ENCODE measurements at places on chromosomes 5 and 9.

DNA sequence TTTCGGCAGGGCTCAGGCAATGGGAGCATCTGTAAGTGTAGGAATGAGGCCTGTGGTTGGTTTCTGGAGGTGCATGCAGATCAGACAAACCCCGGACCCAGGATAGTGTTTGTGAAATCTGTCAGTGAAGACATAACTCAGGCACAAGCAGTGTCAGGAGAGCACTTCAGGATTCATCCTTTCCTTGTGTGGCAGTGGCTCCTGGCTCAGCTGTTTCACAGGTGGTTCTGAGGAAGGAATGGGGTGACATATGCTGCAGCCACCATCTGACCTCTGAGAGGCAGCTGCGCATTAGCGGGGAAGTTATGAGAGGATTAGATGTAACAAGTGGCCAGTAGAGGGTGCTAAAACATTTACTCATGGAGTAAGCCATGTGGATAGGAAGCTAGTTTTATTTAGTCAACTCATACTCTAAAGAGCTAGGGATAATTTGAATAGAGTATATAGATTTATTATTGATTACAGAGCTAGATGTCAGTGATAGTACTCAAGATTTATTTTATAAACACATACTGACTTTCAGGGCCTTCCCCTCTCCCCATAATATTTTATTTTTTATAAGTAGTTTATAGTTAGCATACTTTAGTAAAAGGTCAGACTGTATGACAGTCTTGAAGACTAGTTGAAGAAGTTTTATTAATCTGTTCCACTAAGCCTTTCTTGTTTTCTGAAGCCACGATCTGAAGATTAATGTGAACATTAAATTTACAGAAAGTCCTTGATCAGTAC, 28.4 kb downstream of the NNT start:
- DNase-seq: peak; percentile 90

DNA sequence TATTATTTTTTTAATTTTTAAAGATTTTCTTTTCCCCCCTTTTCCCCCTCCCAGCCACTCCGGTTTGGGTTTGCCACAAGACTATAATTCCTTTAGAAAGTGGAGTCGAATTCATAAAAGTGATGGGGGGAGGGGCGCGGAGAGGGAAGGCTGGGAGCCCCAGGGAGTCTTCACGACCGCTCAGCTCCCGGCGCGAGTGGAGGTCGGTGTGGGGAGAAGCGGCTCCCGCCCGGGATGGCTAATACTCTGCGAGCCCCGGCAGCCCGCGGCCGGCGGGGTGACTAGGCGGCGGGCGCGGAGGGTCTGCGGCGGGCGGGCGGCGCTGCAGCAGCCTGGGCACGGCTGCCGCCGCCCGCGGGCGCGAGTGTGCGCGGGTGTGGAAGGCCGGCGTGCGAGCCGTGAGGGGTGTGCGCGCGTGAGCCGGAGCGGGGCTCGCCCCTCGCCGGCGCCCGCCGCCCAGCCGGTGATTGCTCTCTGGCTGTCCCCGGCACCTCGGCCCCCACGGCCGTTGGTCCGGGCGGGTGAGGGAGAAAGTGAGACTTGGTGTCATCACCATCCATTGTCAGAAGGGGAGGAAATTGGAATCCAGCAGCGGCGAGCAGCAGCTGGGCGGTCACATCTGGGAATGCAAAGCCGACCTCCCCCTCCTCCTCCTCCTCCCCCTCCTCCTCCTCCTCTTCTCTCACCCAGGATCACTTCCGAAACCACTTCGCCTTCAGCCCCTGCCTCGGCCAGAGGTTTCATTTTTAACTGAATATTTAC, at the start of gene PARP8:
Gene PARP8, plus strand, starts transcription at position 377 of the 762 bp plus-strand sequence. CDS start 459 bp downstream, outside the sequence.
- peak; percentile 57 for DNase-seq

DNA sequence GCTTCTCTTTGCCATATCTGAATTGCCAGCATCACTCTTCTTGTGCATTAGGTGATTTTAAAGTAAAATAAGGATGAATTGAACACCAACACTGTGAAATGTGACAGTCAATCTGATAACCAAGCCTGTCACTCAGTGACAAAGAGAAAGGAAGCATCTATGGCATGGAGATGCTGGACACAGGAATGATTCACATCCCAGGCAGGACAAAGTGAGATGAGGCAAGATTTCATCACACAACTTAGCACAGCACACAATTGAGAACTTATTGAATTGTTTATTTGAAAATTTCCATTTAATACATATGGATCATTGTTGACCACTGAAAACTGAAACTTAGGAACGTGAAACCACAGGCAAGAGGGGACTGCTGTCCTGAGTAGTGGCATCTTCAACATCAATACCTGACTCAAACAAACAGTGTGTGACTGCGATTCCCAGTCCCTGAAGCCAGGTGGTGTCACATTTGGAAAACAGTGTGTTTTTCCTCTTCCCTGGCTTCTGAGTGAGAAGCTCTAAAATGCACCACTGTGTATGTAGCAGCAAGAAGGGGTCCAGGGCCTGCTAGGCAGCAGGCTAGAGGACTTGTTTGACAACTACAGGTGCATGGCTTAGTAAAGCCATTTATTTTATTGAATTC, 10.7 kb downstream of the GAPT start:
- DNase-seq: no peak

- peak; percentile 84 for DNase-seq
Measured at GRCh38 chr9:133163504-133164172, at the start of gene GBGT1. Gene GBGT1 (minus strand): TSS chr9:133163914. CDS start chr9:133162412, 1,502 bp downstream.

GRCh38 chr5:168750926-168751325, 171.8 kb upstream of the PANK3 start:
- no peak for DNase-seq

- no peak for DNase-seq
Measured at GRCh38 chr9:137664676-137665075, 45.9 kb downstream of the EHMT1 start.

DNA sequence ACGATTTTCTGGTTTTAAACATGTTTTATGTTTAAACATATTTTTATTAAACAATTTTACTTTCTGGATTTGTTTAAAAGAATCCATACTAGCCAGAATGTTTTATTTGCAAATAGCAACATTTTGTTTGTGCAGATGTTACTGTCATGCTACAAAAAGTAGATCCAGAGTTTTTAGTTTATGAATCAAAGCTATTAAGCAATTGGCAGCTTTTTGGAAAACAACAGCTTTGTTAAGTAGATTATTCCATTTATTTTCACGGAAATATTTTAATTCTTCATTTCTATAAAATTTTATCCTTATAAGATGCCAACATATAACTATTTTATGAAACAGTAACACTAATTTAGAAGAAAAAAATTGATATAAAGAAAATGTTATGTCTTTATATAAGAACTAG, 60.9 kb downstream of the DROSHA start:
- no peak for DNase-seq

DNA sequence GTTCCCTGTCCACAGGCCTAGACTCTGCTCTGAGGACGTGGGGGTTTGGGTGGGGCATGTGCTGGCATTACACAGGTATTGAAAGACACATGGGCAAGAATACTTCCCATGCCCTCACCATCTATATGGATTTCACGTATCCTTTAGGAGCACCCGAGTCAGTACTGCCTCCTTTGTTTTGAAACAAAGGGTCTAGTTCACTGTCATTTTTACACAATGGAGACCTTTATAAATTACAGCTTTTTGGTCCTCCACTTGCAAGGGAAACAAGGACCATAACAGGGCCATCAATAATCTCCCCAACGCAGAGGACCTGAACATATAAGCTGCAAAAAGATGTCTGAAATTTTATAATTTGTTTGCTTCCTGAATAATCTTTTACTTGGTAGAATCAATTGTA, 24.9 kb upstream of the CRHBP start:
- no peak for DNase-seq

DNA sequence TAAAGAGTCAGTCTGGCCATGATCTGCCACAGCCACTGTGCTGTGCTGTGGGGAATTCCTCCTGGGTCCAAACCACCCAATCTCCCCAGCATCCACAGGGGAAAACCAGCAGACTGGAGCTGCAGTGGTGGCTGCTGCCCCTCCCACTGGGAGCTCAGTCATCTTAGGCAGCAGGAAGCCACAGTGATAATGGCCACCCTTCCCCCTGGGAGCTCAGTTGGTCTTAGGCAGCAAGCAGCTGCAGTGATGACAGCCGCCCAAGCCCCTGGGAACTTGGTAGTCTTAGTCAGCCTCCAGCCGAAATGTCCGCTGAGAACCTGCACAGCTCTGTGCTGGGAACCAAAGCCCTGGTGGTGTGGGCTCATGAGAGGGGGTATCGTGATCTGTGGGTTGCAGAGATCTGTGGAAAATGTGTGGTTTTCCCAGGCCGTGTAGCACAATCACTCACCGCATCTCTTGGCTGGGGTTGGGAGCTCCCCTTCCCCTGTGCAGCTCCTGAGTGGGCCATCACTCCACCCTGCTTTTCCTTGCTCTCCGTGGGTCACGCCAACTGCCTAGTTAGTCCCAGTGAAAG, 38.4 kb upstream of the SMIM15 start:
- DNase-seq: peak; percentile 9

GRCh38 chr5:27769748-27770402, 731.5 kb upstream of the CDH9 start:
- no peak for DNase-seq

DNA sequence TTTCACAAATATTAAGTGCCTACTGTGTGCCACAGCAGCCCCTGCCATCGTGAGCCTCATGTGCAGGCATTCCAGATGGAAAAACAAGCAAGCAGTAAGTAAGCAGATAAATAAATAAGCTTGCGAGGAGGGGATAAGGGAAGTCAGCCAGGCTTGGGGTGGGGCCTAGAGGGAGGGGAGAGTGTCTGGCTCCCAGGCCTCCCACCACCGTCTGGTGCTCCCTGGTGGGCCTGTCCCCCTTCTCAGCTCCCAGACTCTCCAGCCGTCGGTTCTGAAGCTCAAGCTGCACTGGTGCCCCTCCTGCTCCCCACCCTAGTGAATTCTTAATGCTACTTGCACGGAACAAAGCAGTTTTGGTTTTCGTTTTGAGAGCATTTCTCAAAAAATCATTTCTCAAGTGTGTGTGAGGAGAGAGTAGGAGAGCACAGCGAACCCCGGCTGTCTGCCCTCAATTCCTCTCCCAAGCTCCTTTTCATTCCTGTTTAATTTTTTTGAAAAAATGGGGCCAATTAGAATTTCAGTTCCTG, 6.6 kb upstream of the IER5L start:
- DNase-seq: no peak

GRCh38 chr5:135059000-135059923, 25.2 kb upstream of the PITX1 start:
- no peak for DNase-seq

DNA sequence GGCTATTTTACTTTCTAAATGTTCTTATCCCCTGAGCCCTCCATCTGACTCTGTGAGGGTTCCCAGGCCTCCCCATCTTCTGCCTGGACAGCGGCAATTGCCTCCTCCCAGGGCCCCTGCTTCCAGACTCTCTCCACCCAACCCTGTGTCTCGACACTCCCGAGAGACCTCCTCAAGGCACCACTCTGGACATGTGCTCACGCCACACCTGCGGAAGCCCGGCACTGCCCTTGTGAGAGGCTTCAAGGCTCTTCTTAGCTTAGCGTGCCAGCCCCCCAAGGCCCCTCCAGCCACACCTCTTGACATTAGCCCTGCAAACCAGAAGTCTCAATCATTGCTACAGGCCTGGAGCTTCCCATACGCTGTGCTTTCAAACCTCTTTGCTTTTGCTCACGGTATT, 124.1 kb downstream of the CRB2 start:
- no peak for DNase-seq

- DNase-seq: peak; percentile 94
Measured at GRCh38 chr5:159412284-159413046, 82.2 kb upstream of the IL12B start.

DNA sequence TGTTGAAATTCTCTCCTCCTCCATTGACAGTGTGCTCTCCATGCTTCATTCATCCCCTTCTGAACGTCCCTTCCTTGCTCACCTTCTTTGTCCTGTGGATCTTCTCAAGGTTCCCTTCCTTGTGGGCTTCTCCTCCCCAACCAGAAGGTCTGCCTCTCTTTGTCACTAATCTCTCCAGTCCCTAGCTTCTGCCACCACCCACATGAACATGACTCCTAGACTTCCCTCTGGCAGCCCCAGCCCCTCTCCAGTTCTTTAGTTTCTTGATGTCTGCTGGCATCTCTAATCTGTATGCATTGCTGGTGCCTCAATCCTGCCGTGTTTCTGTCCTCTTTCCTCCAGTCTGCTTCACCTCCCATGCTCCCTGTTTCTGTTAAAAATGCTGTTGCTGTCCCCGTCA, 79.3 kb downstream of the ARHGAP26 start:
- DNase-seq: peak; percentile 61

DNA sequence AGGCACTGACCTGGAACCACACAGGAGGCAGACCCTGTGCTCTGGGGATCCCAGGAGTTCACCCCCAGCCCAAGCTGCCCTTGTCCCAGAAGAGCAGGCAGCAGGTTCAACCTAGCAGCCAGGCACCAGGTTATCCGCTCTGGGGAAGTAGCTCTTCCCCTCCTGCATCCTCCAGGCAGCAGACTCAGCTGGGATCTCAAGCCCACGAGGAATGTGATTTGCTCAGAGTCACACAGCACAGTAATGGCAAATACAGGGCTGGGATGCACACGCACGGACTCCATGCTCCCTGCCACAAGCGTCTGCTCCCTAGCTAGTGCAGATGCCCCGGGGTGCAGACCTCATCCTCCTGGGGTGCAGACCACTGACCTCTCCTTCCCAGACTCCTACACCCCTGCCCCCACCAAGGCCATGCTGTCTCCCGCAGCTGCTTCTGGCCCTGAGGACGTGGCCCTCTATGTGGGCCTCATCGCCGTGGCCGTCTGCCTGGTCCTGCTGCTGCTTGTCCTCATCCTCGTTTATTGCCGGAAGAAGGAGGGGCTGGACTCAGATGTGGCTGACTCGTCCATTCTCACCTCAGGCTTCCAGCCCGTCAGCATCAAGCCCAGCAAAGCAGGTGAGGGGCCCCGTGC, 25.5 kb downstream of the HK3 start:
- DNase-seq: no peak

DNA sequence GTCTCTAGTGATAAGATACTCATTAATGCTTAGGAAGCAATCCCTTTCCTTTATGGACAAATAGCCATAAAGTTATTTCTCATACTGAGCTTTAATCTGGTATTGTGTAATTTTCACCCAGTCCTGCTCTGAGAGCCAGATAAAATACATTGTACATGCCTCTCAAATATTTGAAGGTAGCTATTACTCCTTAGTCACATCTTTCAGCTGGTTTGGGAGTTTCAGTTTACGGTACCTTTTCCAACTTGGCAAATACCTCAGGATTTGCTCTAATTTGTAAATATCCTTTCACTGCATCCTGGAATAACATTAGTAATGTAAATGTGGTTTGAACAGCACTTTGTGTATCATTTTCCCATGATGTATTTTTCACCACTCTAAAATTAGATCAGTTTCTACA, 47.4 kb downstream of the ABHD17B start:
- no peak for DNase-seq

DNA sequence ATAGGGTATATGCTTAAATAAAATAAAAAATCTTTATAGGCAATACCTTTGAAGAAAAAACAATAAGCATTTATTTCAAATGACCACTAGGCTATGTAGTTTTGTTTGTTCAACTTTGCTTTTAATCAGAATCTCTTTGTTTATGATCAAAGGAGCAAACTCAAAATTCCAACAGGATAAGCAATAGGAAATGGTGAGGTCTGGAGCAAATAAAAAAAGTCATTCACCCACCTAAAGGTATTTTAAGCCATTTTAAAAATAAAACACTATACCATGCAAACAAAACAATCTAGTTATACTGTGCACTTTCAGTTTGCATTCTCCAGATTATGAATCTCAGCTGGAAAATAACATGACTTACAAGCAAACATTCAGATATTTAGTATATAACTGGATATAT, 35.3 kb upstream of the CYFIP2 start:
- no peak for DNase-seq

- no peak for DNase-seq
Measured at GRCh38 chr5:541539-542318, 17.5 kb upstream of the SLC9A3 start.

Measured in suppressor macrophage treated with lipopolysaccharide for 1 hour (primary cell).